ENCODE measurements at places on chromosomes 11 and 22.
A peak's percentile ranks its signal among the peaks of the same experiment; 100 is the strongest.

- no peak for DNase-seq
Measured at GRCh38 chr11:68674461-68674860, 9.9 kb upstream of the GAL start.

GRCh38 chr11:47572715-47573255, 6.0 kb downstream of the KBTBD4 start:
- DNase-seq, result no peak

DNA sequence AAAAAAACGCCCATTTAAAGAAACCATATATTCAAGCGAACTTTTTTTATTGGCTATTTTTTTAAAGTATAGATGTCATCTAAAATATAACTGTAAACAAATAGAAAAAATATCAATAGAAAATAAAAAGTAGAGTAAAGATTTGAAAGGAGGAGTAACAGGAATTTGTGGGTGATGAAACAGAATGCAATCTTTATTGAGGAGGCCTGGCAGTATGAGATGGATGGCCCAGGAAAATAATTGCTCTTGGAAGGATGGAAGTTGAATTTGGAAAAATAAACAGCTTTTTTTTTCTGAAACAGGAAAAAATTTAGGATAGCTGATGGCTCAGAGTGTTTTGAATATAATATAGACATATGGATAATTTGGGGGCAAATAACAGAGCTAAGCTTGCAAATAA, 219.0 kb downstream of the CASP12 start:
- no peak for DNase-seq

GRCh38 chr22:19325296-19325948, 33.9 kb upstream of the CLTCL1 start:
- no peak for DNase-seq

DNA sequence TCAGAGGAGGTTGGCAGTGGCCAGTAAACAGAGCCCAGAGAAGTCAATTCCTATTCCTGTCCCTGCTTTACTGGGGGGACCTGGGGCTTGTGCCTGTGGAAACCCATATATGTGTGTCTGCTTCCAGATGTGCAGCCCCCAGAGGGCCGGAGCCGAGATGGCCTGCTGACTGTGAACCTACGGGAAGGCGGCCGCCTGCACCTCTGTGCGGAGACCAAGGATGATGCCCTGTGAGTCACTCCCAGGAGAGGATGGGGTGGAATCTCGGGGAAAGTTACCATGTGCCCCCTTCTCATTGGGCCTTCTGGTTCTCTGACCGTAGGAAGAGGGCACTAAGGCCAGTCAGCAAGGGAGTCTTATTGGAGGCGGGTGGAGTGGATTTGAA, 5.3 kb downstream of the PLEKHB1 start:
- no peak for DNase-seq

- no peak for DNase-seq
Measured at GRCh38 chr22:49535126-49535525, 292.5 kb downstream of the BRD1 start.

DNA sequence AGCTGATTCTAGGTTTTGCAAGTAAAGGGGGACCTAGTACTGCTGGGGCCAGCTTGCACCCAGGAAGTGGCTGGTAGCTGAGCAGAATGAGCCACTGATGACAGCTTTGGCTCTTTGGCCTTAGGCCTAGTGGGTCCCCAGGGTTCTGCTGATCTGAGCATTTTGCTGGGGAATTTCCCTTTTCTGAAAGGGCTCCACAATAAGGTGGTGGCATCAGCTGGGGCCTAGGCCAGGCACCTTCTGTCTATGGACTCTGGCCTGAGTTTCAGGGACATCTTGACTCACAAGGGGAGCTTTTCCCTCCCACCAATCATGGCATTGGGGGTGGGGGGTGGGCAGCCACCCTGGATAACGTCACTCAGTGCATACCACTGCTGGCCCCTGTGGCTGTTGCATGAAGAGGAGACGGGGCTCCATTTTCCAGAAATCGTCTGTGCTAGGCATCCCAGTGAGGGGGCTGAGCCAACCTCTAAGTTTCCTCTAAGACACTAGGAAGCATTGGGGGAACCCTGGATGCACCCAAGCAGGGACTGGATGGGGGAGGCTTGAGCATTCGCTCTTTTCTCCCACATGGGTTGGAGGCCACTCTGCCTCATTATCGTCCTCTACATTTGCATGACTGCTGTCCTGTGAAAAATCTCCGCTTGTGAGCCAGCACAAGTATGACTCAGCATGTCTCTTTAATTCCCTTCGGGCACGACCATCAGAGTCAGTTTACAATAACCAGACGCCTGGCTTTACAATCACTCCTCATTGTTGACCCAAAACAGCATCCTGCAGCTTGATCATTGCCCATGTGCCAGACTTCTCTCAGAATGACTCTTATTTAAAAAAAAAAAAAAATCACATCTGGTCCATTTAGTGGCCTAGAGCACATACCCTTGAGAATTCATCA, 145.0 kb upstream of the THY1 start:
- no peak for DNase-seq

GRCh38 chr11:87634331-87634730, 540.9 kb downstream of the RAB38 start:
- no peak for DNase-seq

DNA sequence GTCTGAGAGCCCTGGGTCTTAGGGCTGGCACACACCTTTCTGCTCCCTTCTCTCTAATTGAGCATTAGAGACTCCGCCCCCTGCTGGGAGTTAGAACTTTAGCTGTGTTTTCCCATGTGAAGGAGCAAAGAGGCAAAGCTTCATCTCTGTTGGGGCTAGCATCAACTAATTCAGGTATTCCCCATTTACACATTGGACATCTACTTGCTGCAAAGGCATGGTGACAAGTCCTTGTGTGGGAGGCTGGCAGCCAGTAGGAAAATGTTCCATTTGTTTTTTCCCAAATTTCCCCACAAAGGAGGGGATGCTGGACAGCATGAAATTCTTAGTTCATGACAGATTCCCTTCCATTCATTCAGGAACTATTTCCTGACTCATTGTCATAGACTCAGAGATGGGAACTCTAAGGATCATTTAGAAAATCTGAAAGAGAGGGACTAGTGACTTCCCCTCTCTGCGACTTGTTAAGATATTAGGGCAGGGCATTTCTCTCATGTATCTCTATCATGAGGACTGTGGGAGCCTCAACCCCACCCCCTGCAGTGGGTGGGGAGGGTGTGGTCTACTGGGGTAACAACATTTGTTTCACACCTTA, 3.6 kb downstream of the CD44 start:
- DNase-seq, result no peak

GRCh38 chr22:35582861-35583670, 34.1 kb downstream of the MB start:
- DNase-seq, result peak; percentile 27

DNA sequence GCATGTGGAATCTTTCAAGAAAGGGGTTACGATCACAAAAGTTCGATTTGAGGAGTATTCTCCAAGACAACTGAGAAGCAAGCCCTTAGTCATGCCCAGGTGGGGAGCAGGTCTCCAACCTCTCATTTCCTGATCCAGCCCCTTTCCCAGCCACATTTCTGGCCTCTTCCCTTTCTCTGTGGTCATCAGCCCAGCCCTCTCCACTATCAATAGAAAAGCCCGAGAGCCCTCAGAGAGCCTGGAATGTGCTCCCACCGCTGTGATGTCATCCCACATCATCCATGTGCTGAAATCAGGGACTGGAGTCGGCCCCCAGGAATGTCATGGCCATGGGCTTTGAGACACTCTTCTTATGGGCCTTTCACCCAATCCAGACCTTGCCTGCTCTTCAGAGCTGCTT, 62.6 kb downstream of the KCNJ1 start:
- no peak for DNase-seq

GRCh38 chr11:123430721-123431497, 840 bp downstream of the GRAMD1B start:
- DNase-seq, result peak; percentile 43

GRCh38 chr11:123416566-123416965, 13.5 kb upstream of the GRAMD1B start:
- no peak for DNase-seq

GRCh38 chr11:2424811-2425495, 19.4 kb downstream of the TRPM5 start:
- no peak for DNase-seq

All from activated T-helper 1 cell treated with Interleukin-2 at 50 U/mL for 16 hours (primary cell).